ENCODE measurements at places on chromosomes 13 and 19.

DNA sequence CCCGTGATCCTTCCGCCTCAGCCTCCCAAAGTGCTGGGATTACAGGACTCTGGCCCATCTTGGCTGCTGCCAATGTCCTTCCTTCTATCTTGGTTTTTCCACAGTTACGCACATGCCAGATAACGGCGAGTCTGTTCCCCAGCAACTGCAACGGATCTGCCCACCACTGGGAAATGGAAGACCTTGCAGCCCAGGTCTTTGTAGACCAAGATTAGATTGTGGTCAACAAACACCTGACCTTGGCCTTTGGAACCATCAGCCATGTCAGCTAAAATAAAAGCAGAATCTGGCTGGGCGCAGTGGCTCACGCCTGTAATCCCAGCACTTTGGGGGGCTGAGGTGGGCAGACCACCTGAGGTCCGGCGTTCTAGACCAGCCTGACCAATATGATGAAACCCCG lies 10.4 kb upstream of the LDLR start:
- DNase-seq = no peak

GRCh38 chr13:41428155-41428554 lies 29.2 kb upstream of the RGCC start:
- no peak for DNase-seq

DNA sequence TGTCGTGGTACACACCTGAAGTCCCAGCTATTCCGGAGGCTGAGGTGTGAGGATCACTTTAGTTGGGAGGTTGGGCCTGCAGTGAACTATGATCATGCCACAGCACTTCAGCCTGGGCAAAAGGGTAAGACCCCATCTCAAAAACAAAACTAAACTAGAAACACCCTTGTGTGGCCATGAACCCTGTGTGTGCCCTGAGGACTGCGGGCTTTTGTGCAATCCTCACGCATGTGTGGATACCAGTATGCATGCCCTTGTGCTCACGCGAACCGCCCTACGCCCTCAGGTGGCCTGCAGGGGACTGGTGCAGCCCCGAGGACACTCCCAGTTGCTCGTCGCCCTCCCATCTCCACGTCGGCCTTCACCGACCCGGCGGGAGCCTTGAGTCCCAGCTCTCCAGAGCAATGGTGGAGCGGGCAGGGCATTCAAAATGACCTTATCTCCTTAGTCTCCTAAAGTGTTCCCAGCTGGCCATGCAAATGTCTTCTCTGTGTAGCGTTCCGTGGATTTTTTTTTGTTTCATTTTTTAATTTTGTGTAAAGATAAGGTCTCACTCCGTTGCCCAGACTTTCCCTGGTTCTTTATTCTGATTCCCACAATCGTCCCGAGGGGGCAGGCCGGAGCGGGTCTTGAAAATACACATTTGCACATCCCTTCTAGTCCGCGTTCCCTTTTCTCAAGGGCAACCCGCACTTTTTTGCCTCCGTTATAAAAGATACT lies 868 bp upstream of the EGLN2 start:
- no peak for DNase-seq

- DNase-seq = no peak
These were observed at the start of gene CACNG6 for GRCh38 chr19:53991224-53992113. TSS of gene CACNG6 (plus strand) at chr19:53991637. CDS start at chr19:53992878, 1,241 bp downstream.

DNA sequence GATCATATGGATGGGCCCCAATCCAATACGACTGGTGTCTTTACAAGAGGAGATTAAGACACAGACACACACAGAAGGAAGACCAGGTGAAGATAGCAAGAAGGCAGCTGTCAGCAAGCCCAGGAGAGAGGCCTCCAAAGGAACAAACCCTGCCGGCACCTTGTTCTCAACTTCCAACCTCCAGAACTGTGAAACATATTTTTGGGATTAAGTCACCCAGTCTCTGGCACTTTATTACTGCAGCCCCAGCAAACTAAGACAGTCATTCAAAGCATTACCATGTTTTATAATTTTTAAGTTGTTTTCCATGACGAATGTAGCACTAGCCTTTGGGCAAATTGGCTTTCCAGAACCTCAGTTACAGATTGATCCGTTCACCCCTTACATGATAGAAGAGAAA lies 11.3 kb downstream of the STARD13 start:
- DNase-seq = no peak

DNA sequence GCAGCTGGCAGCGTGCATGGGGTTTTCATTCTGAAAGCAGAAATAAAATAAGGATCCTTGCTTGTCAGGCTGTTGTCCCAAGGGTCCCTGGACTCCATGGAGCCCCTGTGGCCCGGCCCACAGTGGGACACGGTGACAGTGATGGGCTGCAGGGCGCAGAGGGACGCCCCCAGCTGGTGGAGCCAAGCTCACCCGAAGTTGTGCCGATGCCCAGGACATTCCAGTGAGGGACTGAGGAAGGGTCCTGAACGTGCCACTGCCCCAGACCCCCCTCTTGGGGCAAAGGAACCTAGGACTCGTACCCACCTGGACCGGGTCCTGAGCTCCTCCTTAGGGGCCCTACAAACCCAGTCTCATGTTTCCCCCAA lies 35.0 kb downstream of the MYO9B start:
- DNase-seq = no peak
